ENCODE measurements at places on chromosomes 6 and 20. TPM values are rescaled to one million over a fixed set of nuclear protein-coding genes. Genes with fewer than 3 reads are reported as not detected.

GRCh38 chr6:160167604-160168399 lies 46.2 kb downstream of the SLC22A1 start:
- no peak overlapping the region for H3K4me3 ChIP-seq
- no peaks in the 10 kb centered on the region for H3K36me3 ChIP-seq
- DNase-seq = no peak
- no peak overlapping the region for H3K27ac ChIP-seq

GRCh38 chr6:113662093-113662665 lies 195.0 kb upstream of the MARCKS start:
- no peak overlapping the region for H3K4me3 ChIP-seq

Gene RIPPLY2
- not detected for total RNA-seq

DNA sequence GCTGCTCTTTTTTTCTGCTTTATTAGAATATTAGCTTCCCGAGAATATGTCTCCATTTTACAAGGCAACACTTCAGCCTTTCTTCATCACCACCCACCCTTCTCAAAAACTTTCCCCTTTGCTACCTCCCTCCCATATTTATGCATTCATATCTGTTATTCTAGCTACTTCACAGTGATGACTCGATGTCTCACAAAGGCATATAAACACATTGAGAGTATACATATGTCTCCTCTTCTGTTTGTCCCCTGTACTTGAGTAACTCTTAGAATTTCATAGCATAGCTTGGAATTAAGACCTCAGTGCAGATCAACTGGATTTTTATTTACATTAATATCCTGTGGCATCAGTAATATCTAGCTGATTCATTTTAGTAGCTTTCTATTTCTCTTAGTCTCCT lies 6.5 kb downstream of the RNF144B start:
- no peak overlapping the region for H3K27ac ChIP-seq
- H3K36me3 ChIP-seq = no peaks in the 10 kb centered on the region
- H3K4me3 ChIP-seq = no peak overlapping the region

Gene BEND3
- total RNA-seq = 1.4 TPM

Gene OPN5
- not detected for total RNA-seq

GRCh38 chr6:28944412-28944865 lies 20.7 kb upstream of the TRIM27 start:
- no peaks in the 10 kb centered on the region for H3K36me3 ChIP-seq
- DNase-seq = no peak
- peak overlapping the region; percentile 8 for H3K27ac ChIP-seq
- H3K27me3 ChIP-seq = no peaks in the 10 kb centered on the region
- no peaks in the 10 kb centered on the region for H3K4me1 ChIP-seq

DNA sequence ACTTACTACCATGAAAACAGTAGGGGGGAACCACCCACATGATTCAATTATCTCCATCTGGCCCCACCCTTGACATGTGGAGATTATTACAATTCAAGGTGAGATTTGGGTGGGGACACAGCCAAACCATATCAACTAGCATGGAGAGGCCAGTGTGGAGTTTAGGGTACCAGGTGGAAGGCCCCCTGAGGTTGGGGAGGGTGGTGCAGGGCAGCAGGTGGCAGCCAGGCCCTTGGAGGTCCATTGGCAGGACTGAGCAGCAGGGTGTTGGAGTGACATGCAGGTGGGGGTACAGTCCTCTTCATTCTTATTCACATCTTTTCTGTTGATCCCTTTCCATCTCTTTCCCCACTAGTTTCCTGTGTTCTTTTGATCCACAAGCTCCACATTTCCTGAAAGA lies 42.9 kb downstream of the PHACTR3 start:
- no peaks in the 10 kb centered on the region for H3K27me3 ChIP-seq
- no peaks in the 10 kb centered on the region for H3K36me3 ChIP-seq
- H3K27ac ChIP-seq = no peak overlapping the region
- H3K4me1 ChIP-seq = no peaks in the 10 kb centered on the region
- no peak for DNase-seq

Gene PXMP4
- 4.4 TPM for total RNA-seq

Gene PRRT1
- 3.6 TPM for total RNA-seq

Gene CDKN1A
- total RNA-seq = 132 TPM

DNA sequence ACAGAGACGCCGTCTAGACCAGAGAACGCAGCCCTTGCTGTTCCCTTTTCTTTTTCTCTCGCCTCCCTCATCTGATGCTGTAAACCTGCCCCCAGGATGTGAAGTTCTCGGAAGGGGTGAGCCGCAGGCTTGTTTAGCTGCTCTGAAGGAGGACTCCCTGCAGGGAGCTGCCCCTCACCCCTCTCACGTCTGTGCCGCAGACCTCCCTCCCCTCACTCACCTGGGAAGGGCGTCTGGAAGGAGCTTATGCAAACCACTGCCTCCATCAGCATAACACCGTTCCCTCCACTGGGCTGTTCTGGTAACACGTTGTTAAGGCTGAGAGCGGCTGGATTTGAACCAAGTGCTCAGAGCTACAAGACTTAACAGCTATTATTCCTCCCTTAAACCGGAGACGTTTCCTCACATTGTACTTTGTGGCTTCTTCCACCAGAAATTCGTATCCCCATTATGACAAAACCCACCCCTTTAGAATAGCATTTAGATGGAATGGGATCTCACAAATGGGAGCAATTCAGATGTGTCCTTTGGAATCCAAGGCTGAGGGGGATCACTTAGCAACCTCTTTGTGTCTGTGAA lies 99.8 kb downstream of the SMOC2 start:
- no peak for DNase-seq
- no peak overlapping the region for H3K4me3 ChIP-seq
- H3K4me1 ChIP-seq = peaks cover 4% of the 10 kb centered on the region
- no peaks in the 10 kb centered on the region for H3K36me3 ChIP-seq

DNA sequence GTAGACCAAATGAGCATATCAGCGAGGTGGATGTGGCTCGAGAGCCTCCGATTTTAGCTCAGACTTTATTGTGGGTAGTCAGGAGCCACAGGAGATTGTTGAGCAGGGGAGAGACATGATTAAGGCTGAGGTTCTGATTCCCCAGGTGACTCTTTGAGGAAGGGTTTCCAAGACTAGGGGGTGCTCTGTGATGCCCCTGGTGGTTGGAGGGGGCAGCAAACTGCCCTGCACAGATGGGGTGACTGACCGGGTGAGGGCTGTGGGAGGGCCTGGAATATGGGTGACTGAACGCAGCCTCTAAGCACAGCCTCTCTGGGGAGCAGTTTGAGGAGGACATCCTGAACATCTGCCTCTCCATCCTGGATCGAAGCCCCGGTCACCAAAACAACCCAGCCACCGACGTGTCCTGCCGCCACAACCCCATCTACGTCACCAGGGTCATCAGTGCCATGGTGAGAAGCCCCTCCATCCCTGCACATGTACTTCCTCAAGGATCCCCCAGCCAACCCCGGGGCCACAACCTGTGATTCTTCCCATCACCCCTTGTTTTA lies 17.0 kb downstream of the TGM6 start:
- H3K27ac ChIP-seq = no peak overlapping the region
- H3K36me3 ChIP-seq = no peaks in the 10 kb centered on the region
- H3K4me3 ChIP-seq = no peak overlapping the region

DNA sequence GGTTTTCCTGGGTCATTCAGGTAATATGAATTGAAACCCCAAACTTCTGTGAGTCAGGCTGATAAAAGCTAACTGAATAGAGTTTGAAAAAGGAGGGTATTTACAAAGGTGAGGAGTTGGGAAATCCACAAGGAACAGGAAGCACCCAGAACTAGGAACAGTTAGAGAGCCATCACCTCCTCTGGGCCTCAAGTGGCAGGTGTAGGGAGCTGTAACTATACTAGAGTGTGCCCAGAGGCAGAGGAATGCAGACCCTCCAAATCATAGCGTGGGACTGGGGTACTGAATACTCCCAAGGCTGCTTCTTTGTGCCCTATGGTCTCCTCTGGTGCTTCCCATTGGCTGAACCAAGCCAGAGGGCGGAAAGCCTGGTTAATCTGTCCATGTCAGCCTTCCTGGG lies 18.3 kb downstream of the TRIM38 start:
- peaks cover 8% of the 10 kb centered on the region for H3K36me3 ChIP-seq
- no peak overlapping the region for H3K4me3 ChIP-seq
- no peaks in the 10 kb centered on the region for H3K27me3 ChIP-seq
- no peaks in the 10 kb centered on the region for H3K4me1 ChIP-seq
- DNase-seq = no peak

- no peaks in the 10 kb centered on the region for H3K27me3 ChIP-seq
- no peak overlapping the region for H3K4me3 ChIP-seq
- no peak for DNase-seq
- H3K36me3 ChIP-seq = no peaks in the 10 kb centered on the region
- H3K4me1 ChIP-seq = no peaks in the 10 kb centered on the region
Measured at GRCh38 chr20:9482180-9482579, 32.2 kb upstream of the LAMP5 start.

DNA sequence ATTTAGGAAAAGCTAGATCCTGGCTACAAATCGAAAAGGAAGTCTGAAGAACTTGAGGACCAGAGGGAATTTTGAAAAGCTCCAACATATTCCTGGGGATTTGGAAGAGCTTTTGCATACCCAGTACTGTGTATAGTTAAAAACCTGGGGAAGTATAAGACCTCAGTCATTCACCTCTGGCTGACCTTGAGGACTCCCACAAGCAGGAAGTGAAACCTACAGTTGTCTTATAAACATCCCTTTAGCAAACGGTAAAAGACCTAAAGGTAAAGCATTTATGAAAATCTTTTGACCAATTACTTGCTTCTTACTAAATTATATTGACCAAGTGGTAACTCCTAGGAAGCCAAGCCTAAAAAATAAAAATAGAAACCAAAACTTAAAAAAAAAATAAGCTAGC lies 175.0 kb downstream of the HAO1 start:
- no peaks in the 10 kb centered on the region for H3K36me3 ChIP-seq
- no peak overlapping the region for H3K4me3 ChIP-seq
- no peak overlapping the region for H3K27ac ChIP-seq
- no peaks in the 10 kb centered on the region for H3K27me3 ChIP-seq

Gene TNNC2
- total RNA-seq = not detected

- no peaks in the 10 kb centered on the region for H3K36me3 ChIP-seq
- H3K27ac ChIP-seq = no peak overlapping the region
- no peaks in the 10 kb centered on the region for H3K4me1 ChIP-seq
- no peaks in the 10 kb centered on the region for H3K27me3 ChIP-seq
Measured at GRCh38 chr6:125296471-125296870, 5.3 kb downstream of the HDDC2 start.

Gene PRICKLE4
- total RNA-seq = 3.5 TPM

Gene KIFC1
- total RNA-seq = 1.3 TPM

GRCh38 chr6:166623318-166623717 lies 3.7 kb downstream of the RPS6KA2 start:
- no peak overlapping the region for H3K27ac ChIP-seq
- H3K4me1 ChIP-seq = no peaks in the 10 kb centered on the region
- H3K27me3 ChIP-seq = no peaks in the 10 kb centered on the region
- H3K4me3 ChIP-seq = no peak overlapping the region
- no peak for DNase-seq

- H3K36me3 ChIP-seq = no peaks in the 10 kb centered on the region
- H3K27me3 ChIP-seq = no peaks in the 10 kb centered on the region
- H3K4me3 ChIP-seq = no peak overlapping the region
Measured at GRCh38 chr6:133632206-133632605, 256.7 kb upstream of the TCF21 start.

GRCh38 chr20:8505476-8506200 lies 373.6 kb downstream of the PLCB1 start:
- H3K27ac ChIP-seq = no peak overlapping the region
- no peaks in the 10 kb centered on the region for H3K27me3 ChIP-seq
- no peak overlapping the region for H3K4me3 ChIP-seq
- H3K36me3 ChIP-seq = no peaks in the 10 kb centered on the region

GRCh38 chr6:145147981-145148749 lies 587.2 kb downstream of the EPM2A start:
- no peak for DNase-seq
- H3K27me3 ChIP-seq = no peaks in the 10 kb centered on the region
- no peaks in the 10 kb centered on the region for H3K4me1 ChIP-seq
- H3K4me3 ChIP-seq = no peak overlapping the region
- no peaks in the 10 kb centered on the region for H3K36me3 ChIP-seq

Gene BRPF3
- total RNA-seq = 32.9 TPM

Gene CCM2L
- total RNA-seq = 11.0 TPM

GRCh38 chr6:155077331-155077730 lies 82.2 kb downstream of the TIAM2 start:
- no peaks in the 10 kb centered on the region for H3K27me3 ChIP-seq
- no peak for DNase-seq
- no peaks in the 10 kb centered on the region for H3K4me1 ChIP-seq
- peak overlapping the region; percentile 88 for H3K27ac ChIP-seq

- DNase-seq = no peak
- no peaks in the 10 kb centered on the region for H3K4me1 ChIP-seq
- H3K27ac ChIP-seq = no peak overlapping the region
- no peaks in the 10 kb centered on the region for H3K36me3 ChIP-seq
- no peaks in the 10 kb centered on the region for H3K27me3 ChIP-seq
Measured at GRCh38 chr6:51153109-51153508, 334.4 kb downstream of the TFAP2B start.

- peaks cover 2% of the 10 kb centered on the region for H3K4me1 ChIP-seq
- no peak overlapping the region for H3K4me3 ChIP-seq
- peak overlapping the region; percentile 29 for H3K27ac ChIP-seq
- H3K36me3 ChIP-seq = no peaks in the 10 kb centered on the region
- DNase-seq = peak; percentile 80
Measured at GRCh38 chr6:131954775-131955107, 3.6 kb upstream of the CCN2 start.

All from aorta (tissue), 5 donors.